ENCODE measurements at places on chromosomes 3 and 15.

GRCh38 chr3:150341891-150342290, 66.2 kb upstream of the TSC22D2 start:
- no peak for DNase-seq

GRCh38 chr3:122488262-122488973, 26.3 kb downstream of the KPNA1 start:
- no peak for DNase-seq

DNA sequence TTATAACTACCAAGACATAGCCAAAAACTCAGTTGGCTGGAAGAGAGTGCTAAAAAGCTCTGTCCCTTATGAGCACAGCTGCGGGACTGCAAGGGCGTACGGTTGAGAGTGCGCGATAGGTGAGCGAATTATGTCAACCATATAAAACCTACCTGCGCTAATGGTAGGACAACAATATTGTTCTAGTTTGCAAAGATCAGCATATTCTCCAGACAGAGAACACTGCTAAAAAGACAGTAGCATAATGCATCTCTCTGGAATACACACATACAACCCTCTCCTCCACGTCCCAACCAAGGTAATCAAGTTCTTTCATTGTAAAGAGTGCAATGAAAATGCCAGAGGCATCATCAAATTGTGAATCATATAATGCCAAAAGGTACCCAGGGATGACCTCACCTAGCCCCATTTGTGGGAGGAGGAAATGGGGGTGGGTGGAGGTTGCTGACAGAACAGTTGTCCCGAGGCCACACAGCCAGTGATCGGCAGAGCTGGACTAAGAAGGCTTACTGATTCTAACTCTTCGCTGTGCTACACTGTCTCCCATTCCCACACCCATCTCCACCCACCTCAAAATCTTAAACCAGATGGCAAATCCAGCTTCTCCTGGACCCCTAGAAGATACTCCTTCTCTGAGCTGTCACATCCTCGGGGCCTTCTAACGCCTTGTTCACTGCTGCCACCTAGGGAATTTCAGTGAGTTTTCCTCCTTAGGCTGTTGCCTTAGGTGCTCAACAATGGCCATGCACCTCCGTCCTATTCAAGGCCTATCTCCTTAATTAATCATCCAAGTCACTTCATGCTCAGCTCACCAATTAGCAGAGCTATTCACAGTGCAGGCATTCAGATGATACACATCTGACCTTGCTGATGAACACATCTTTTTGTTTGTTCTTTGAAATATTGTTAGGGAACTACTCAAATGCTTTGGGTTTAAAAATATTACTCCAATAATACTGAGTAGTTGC, 60.7 kb downstream of the RPL22L1 start:
- DNase-seq, result peak; percentile 7

DNA sequence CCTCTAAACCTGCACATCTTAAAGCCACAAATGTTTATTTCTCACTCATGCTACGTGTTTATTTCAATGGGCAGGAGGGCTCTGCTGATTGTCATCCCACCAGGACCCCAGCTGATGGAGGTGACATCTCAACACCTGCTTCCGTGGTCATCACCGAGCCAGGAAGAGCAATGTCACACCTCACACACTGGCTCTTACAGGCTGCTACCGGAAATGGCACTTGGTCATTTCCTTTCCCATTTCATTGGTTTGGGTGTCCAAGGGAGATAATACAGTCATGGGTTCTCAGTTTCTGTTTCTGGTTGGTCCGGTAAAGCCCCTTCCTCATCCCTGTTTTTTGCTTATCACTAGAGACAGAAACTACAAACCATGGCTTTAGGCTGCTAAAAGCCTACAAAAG, 41.9 kb downstream of the ABHD2 start:
- DNase-seq, result no peak

Data from GM12864 (cell line).